ENCODE measurements at places on chromosomes 3 and 15. TPM values are rescaled to one million over a fixed set of nuclear protein-coding genes. Genes with fewer than 3 reads are reported as not detected.

GABRG3 gene
- not detected for total RNA-seq

TMEM207 gene
- not detected for total RNA-seq

ANKRD63 gene
- not detected for total RNA-seq

SPG11 gene
- total RNA-seq: 24.6 TPM

ZNF621 gene
- 13.5 TPM for total RNA-seq

AGBL1 gene
- not detected for total RNA-seq

XCR1 gene
- total RNA-seq: not detected

TMEM212 gene
- total RNA-seq: not detected

OXSR1 gene
- 23.0 TPM for total RNA-seq

STRIT1 gene
- not detected for total RNA-seq

IL17RE gene
- 0.19 TPM for total RNA-seq

CYP1A2 gene
- total RNA-seq: not detected

GOLGA6L1 gene
- total RNA-seq: not detected

LIPC gene
- not detected for total RNA-seq

DET1 gene
- 2.5 TPM for total RNA-seq

LNP1 gene
- 1.1 TPM for total RNA-seq

SLC6A20 gene
- total RNA-seq: not detected

APOD gene
- 8.9 TPM for total RNA-seq

CCR5 gene
- total RNA-seq: not detected

FES gene
- total RNA-seq: 97.1 TPM

CHRFAM7A gene
- total RNA-seq: 1.6 TPM

TGM5 gene
- total RNA-seq: not detected

CATSPER2 gene
- total RNA-seq: 0.97 TPM

FMN1 gene
- total RNA-seq: 0.25 TPM

BNC1 gene
- total RNA-seq: 0.49 TPM

LRRC31 gene
- not detected for total RNA-seq

ATP8B4 gene
- not detected for total RNA-seq

OIP5 gene
- total RNA-seq: 5.3 TPM

ULK3 gene
- 33.2 TPM for total RNA-seq

CNTN6 gene
- not detected for total RNA-seq

AHSG gene
- total RNA-seq: not detected

ITGB5 gene
- 147 TPM for total RNA-seq

SLC51A gene
- not detected for total RNA-seq

SLC9C1 gene
- total RNA-seq: 0.13 TPM

PLCH1 gene
- not detected for total RNA-seq

CLRN1 gene
- total RNA-seq: not detected

TMCO5A gene
- not detected for total RNA-seq

IMPG2 gene
- 0.16 TPM for total RNA-seq

NEK11 gene
- 1.9 TPM for total RNA-seq

TOP2B gene
- 56.5 TPM for total RNA-seq

KCNMB3 gene
- total RNA-seq: 2.1 TPM

FANCD2OS gene
- not detected for total RNA-seq

Data from bladder microvascular endothelial cell (primary cell).